ENCODE measurements at places on chromosomes 3 and 15. TPM values are rescaled to one million over a fixed set of nuclear protein-coding genes. Genes with fewer than 3 reads are reported as not detected.
A peak's percentile ranks its signal among the peaks of the same experiment; 100 is the strongest.

DUOX1 gene
- polyA plus RNA-seq: 0.11 TPM

GOLGA6D gene
- not detected for polyA plus RNA-seq

TTLL13 gene
- polyA plus RNA-seq: 0.07 TPM

ESYT3 gene
- polyA plus RNA-seq: 0.42 TPM

ATOSA gene
- polyA plus RNA-seq: 12.2 TPM

CHST13 gene
- 0.15 TPM for polyA plus RNA-seq

CCR2 gene
- polyA plus RNA-seq: 0.53 TPM

ZNF662 gene
- 3.2 TPM for polyA plus RNA-seq

CELSR3 gene
- 0.23 TPM for polyA plus RNA-seq

DNA sequence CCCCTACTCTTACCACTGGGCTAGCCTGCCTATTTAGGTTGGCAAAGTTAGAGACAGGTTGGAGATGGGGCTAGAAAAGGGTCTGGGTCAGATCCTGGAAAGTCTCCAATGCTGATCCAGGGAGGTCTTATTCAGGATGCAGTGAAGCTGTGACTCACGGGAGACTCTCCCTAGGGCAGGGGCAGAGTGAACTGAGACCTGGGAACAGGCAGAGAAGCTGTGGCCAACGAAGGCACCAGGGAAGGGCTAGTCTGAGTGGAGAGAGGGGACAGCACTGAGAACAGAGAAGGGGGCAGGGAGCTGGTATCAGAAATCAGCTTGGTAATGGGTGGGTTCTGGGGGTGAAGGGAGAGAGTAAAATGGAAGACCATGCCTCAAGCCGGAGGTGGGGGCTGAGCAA, 2.2 kb downstream of the LTF start:
- peak; percentile 16 for DNase-seq
- peaks cover 24% of the 10 kb centered on the region for H3K27me3 ChIP-seq
- peaks cover 20% of the 10 kb centered on the region for H3K4me1 ChIP-seq
- H3K27ac ChIP-seq: peak overlapping the region; percentile 39

GRCh38 chr15:98755138-98755537, 106.8 kb downstream of the IGF1R start:
- no peak overlapping the region for H3K27ac ChIP-seq
- peaks cover 4% of the 10 kb centered on the region for H3K4me1 ChIP-seq
- H3K27me3 ChIP-seq: no peaks in the 10 kb centered on the region

GRCh38 chr15:61660579-61660978, 399.7 kb downstream of the VPS13C start:
- H3K27ac ChIP-seq: no peak overlapping the region
- no peak for DNase-seq
- H3K36me3 ChIP-seq: no peaks in the 10 kb centered on the region
- H3K4me3 ChIP-seq: no peak overlapping the region
- H3K27me3 ChIP-seq: no peaks in the 10 kb centered on the region

DNA sequence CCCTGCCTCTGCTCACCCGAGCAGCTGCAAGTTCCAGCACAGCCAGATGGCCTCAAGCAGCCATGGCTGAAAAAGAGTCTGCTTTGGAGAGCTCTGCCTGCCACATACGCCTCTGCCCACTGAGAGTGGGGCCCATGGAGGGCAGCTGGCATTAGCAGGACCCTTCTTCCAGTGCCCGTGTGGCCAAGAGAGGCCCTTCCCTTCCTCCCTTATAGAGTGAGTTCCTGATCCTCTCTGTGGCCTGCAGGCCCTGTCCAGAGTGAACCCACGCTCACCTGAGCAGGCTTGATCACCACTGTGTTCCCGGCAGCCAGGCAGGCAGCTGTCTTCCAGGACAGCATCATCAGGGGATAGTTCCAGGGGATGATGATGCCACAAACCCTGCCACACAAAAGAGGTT, 41.4 kb upstream of the SLC41A3 start:
- peak; percentile 38 for DNase-seq
- no peak overlapping the region for H3K27ac ChIP-seq
- H3K36me3 ChIP-seq: no peaks in the 10 kb centered on the region
- H3K4me1 ChIP-seq: no peaks in the 10 kb centered on the region
- no peak overlapping the region for H3K4me3 ChIP-seq
- H3K27me3 ChIP-seq: no peaks in the 10 kb centered on the region

DNA sequence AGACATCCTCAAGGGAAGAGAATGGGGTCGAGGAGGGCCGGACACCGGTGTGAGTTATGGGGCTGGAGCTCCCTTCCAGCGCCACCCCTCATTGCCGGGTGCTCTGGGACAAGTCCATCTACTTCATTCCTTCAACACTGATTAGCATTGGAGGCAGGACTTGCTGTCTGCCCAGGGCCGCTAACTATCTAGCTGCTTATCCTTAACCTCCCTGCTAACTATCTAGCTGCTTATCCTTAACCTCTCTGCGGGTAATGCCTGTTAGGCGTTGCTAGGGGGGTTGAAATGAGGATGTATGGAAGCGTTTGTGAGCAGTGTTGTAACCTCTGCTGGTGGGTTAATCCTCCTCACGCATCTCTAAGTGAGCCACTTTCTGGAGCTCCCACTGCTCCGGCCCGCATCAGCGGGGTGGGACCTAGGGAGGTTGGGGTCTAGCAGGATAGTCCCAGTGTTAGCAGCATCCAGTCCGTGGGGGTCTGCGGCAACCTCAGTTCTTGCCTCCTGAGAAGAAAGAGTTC, 10.9 kb upstream of the CHAC1 start:
- peaks cover 10% of the 10 kb centered on the region for H3K36me3 ChIP-seq
- peak overlapping the region; percentile 59 for H3K4me3 ChIP-seq
- no peak for DNase-seq
- H3K27ac ChIP-seq: peak overlapping the region; percentile 94
- H3K4me1 ChIP-seq: peaks cover 30% of the 10 kb centered on the region

DNA sequence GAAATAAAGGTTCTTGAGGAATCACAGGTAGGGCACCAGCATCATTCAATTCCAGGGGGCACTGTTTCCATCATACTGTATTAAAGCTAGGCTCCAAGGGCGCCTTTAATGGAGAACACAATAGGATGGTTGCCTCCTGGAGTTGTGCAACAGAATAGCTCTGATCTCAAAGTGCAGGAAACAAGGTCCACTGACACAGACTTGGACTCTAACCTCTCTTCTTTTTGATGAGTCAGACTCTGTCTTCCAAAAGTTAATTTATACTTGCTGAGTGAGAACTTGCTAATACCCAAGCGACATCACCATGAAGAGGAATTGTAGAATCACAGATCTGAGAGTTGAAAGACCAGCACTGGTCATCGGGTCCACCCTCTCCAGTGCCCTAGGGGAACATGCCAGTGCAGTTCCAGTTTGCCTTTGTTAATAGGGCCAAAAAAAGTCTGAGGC, 94.4 kb upstream of the PHLDB2 start:
- no peak for DNase-seq
- no peaks in the 10 kb centered on the region for H3K36me3 ChIP-seq
- H3K4me3 ChIP-seq: no peak overlapping the region
- peaks cover 64% of the 10 kb centered on the region for H3K4me1 ChIP-seq
- H3K27ac ChIP-seq: no peak overlapping the region

GRCh38 chr3:197567904-197568681, 12.3 kb upstream of the BDH1 start:
- DNase-seq: no peak
- no peaks in the 10 kb centered on the region for H3K4me1 ChIP-seq
- no peaks in the 10 kb centered on the region for H3K36me3 ChIP-seq
- no peaks in the 10 kb centered on the region for H3K27me3 ChIP-seq

DNA sequence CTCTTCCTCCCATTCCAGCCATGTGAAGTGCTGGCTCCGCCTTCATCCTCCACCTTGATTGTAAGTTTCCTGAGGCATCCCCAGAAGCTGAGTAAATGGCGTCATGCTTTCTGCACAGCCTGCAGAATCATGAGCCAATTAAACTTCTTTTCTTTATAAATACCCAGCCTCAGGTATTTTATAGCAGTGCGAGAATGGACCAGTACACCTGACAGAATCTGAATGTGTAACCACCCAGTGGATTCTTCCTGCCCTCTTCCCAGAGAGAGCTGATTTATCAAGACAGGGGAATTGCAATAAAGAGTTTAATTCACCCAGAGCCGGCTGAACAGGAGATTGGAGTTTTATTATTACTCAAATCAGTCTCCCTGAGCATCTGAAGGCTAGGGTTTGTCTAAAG, 86.6 kb downstream of the C3orf70 start:
- H3K4me3 ChIP-seq: no peak overlapping the region
- H3K27ac ChIP-seq: no peak overlapping the region
- no peaks in the 10 kb centered on the region for H3K36me3 ChIP-seq
- no peak for DNase-seq

DNA sequence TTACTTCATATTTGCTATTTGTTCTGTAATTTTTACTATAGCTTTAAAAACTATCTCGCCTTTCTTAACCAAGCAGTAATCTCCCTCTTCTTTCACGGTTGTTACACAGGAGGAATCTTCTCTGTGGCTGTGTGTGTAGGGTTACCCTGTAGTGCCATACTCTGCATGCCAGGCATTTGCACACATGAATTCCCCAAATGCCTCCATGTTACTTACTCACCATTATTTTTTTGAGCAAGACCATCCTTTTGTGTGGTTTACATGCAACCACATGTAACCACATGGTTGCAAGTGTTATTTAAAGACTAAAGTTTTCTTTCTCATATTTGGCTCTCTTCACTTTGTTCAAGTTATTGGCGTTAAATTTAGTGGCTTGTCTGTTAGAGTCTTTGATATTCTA, 45.5 kb downstream of the HPS3 start:
- peaks cover 10% of the 10 kb centered on the region for H3K4me1 ChIP-seq
- no peak overlapping the region for H3K4me3 ChIP-seq
- H3K27me3 ChIP-seq: no peaks in the 10 kb centered on the region
- H3K36me3 ChIP-seq: peaks cover 9% of the 10 kb centered on the region

DNA sequence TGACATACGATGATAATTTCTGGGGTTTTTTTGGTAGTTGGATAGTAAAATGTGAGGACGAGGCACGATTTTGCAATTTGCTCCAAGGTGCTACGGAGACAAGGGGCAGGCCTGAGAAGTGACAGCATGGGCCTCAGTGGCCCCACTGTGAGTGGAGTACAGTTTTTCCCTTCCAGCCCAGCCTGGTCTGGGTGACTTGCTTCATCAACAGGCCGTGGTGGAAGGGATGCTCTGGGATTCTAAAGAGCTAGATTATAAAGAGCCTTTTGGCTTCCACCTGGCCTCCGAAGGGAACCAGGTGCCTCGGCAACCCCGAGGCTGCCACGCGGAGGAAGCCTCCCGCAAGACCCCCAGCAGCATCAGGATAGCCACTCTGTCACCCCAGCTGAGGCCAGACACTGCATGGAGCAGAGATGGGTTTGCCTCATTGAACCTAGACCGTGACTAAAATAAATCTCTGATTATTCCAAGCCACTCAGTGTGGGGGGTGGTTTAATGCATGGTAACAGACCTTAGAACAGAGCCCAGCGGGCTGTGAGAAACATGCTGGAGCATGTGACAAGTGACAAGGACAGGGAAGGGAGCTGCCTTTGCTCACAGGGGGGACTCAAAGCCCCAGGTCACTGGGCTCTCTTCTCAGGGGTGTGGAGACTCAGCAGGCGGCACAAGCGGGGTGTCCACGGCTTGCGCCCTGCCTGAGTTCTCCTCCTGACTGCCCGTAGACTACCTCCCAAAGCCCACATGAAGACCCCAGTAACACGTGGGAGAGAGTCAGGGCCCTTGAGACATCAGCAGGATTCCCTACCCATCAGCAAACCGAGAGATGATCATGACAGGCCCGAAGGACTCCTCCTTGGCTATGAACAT, 22.6 kb upstream of the SLC41A3 start:
- no peak overlapping the region for H3K27ac ChIP-seq
- H3K4me3 ChIP-seq: no peak overlapping the region

GRCh38 chr3:37346227-37347005, 172.0 kb upstream of the LRRFIP2 start:
- H3K4me3 ChIP-seq: no peak overlapping the region
- peaks cover 10% of the 10 kb centered on the region for H3K36me3 ChIP-seq
- no peaks in the 10 kb centered on the region for H3K27me3 ChIP-seq
- no peaks in the 10 kb centered on the region for H3K4me1 ChIP-seq
- H3K27ac ChIP-seq: no peak overlapping the region

DNA sequence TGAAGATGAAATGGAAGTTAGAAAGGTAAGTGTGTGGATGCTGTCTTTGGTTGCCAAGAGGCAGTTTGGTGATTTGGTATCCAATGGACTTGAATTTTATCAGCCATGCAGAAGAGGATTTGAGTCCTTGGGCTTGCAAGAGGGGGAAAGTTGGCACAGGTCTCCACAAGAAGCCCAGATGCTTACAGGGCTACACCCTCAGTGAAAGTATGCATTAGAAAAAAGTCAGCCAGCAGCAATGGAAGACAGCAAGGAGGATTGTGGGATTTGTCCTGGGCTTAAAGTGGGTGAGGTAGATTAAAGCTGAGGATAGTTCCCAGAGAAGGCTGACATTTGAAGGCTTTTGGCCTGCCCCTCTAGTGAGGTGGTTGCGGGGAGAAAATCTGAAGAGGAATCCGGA, 17.0 kb downstream of the ZNF660 start:
- H3K4me1 ChIP-seq: no peaks in the 10 kb centered on the region
- H3K4me3 ChIP-seq: no peak overlapping the region
- H3K36me3 ChIP-seq: no peaks in the 10 kb centered on the region
- H3K27ac ChIP-seq: no peak overlapping the region

DNA sequence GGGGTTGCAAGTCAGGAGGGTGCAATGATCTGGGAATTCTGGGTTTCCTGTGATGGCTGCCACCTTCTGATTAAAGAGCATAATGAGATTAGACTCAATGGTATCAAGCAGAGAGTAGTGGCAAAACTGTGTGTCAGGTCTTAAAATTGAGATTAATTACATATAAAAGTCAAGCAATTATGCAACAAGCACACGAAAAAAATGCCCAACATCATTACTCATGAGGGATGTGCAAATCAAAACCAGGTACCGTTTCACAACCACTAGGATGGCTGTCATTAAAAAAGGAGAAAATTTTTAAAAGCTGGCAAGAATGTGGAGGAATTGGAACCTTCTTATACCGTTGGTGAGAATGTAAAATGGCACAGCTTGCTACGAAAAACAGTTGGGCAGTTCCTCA, 205.0 kb downstream of the OSBPL10 start:
- H3K4me3 ChIP-seq: no peak overlapping the region
- no peak overlapping the region for H3K27ac ChIP-seq
- H3K4me1 ChIP-seq: no peaks in the 10 kb centered on the region

GRCh38 chr3:177196008-177196455, 1.2 kb downstream of the TBL1XR1 start:
- no peaks in the 10 kb centered on the region for H3K27me3 ChIP-seq
- no peak for DNase-seq
- H3K36me3 ChIP-seq: no peaks in the 10 kb centered on the region
- peak overlapping the region; percentile 90 for H3K4me3 ChIP-seq

GRCh38 chr3:152488449-152488848, 219.7 kb downstream of the MBNL1 start:
- no peaks in the 10 kb centered on the region for H3K27me3 ChIP-seq
- DNase-seq: no peak
- H3K4me3 ChIP-seq: no peak overlapping the region
- H3K27ac ChIP-seq: no peak overlapping the region

- DNase-seq: peak; percentile 83
- H3K4me1 ChIP-seq: peaks cover 4% of the 10 kb centered on the region
- no peak overlapping the region for H3K4me3 ChIP-seq
- H3K27me3 ChIP-seq: no peaks in the 10 kb centered on the region
These were observed 105.4 kb downstream of the LINGO1 start for GRCh38 chr15:77527164-77527778.
